ENCODE measurements at places on chromosomes 16 and 17.

DNA sequence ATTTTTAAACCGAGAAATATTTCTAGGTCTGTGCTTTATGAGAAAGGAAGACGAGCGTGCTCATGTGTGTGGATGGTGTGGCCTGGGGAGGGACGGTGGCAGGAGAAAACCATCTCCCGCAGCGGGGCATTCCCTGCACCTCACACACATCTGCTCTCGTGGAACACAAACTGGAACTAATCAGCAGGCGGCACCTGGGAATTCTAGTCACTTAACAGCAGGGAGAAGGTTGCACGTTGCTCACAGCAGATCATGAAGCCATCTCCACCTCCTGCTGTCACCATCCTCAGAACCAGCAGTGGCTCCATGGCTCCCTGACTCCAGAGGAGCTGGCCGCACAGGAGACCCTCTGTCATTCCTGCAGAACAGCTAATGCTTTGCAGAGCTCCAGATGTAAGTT lies 35.2 kb downstream of the ADCY9 start:
- no peak for DNase-seq

DNA sequence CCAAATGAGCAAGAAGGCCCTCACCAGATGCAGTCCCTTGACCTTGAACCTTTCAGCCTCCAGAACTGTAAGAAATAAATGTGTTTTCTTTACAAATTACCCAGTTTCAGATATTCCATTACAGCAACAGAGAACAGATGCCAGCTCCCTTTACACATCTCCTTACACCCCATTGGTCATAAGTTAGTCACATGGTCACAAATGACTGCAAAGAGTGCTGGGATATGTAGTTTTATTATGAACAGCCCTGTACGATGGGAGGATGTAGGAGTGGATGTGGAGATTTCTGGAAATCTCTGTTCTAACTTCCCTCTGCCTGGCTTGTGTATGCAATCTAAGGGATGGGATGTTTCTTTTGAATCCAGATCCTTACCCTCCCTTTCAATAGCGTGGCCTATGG lies 13.3 kb upstream of the RPL38 start:
- DNase-seq = peak; percentile 68

- DNase-seq = peak; percentile 98
These were observed 53.0 kb downstream of the VAC14 start for GRCh38 chr16:70747703-70748631.

- no peak for DNase-seq
These were observed 143.7 kb downstream of the CDH8 start for GRCh38 chr16:61892531-61892930.

DNA sequence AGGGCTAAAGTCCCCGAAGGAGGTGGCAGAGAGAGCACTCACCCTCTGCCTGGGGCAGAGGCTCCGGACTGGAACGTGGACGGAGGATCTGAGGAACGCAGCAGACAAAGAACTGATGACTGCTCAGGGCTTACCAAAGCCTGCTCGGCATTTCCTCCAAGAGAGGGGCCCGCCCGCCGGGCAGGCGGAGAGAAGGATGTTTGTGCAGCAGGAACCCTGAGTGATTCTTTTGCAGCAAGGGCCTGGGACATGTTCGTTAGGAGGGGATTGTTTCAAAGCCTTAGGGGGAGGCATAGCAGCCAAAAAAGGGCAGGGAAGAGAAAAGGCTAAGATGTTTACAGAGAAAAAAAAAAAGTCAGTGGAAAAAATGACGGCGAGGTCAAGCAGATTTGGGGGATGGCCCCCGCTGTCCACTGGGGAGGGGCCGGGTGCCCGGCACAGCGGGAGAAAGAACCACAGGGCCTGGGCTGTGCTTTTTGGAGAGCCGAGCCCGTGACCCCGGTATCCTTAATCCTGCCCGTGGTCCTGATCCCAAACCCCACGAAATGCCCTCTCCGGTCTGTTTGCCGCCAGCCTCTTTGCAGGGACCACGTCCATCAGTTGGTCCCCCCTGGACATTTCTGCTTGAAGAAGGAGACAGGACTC lies 129.3 kb downstream of the NTN1 start:
- DNase-seq = no peak

DNA sequence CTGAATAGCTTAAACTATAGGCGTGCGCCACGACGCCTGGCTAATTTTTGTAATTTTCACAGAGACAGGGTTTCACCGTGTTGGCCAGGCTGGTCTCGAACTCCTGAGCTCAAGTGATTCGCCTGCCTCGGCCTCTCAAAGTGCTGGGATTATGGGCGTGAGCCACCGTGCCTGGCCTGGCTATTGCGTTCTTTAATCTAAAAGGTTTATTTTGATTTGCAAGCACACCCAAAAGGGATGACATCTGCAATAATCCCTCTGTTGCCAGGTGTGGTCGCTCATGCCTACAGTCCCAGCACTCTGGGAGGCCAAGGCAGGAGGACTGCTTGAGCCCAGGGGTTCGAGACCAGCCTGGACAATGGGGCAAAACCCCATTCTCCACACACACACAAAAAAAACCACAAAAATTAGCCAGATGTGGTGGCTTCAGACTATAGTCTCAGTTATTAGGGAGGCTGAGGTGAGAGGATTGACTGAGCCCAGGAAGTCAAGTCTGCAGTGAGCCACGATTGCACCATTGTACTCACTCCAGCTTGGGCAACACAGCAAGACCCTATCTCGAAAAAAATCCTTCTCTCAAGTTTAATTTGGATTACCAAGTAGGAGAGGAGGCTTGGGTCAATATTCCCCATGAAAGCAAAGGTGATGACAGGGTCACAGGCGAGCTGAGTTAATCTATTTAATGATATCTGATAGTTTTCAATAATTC lies 144.1 kb downstream of the PARN start:
- no peak for DNase-seq

GRCh38 chr16:67773099-67773498 lies 33.3 kb downstream of the RANBP10 start:
- DNase-seq = no peak

- no peak for DNase-seq
These were observed 7.9 kb downstream of the ELMO3 start for GRCh38 chr16:67206838-67207248.

DNA sequence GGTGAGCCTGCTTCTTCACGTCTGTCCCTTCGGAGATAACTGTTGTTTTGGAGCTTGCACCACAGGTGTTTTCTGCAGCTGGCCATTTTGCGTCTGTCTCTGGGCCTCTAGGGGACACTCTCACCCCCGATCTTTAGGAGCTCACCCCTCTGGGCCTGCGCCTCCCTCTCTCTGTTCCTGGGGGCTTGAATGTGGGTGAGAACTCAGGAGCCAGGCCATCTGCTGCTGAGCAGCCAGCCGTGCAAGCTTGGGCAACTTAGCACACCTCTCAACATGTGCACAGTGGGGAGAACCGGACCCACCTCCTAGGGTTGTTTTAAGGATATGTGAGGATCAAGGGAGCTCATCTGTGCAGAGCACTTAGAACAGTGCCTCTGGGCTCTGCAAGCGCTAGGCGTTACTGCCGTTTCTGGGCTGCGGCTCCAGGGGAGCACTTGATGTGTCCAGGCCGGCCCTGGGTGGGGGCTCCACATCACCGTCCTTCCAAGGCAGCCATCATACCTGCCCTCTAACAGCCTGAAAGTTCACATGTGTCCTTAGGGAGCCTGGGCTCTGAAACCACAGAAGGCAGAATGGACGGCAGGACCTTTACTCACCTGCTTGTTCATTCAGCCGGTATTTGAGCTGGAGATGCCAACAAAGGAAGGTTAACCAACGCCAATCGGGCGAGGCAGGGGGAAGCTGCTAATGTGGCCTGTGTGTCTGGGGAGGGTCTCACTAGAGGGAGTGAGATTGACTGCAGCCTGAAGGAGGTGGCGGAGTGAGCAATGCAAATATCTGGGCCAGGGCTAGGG lies 66.3 kb downstream of the MRC2 start:
- no peak for DNase-seq

GRCh38 chr17:11493936-11494335 lies 104.3 kb upstream of the DNAH9 start:
- DNase-seq = no peak

DNA sequence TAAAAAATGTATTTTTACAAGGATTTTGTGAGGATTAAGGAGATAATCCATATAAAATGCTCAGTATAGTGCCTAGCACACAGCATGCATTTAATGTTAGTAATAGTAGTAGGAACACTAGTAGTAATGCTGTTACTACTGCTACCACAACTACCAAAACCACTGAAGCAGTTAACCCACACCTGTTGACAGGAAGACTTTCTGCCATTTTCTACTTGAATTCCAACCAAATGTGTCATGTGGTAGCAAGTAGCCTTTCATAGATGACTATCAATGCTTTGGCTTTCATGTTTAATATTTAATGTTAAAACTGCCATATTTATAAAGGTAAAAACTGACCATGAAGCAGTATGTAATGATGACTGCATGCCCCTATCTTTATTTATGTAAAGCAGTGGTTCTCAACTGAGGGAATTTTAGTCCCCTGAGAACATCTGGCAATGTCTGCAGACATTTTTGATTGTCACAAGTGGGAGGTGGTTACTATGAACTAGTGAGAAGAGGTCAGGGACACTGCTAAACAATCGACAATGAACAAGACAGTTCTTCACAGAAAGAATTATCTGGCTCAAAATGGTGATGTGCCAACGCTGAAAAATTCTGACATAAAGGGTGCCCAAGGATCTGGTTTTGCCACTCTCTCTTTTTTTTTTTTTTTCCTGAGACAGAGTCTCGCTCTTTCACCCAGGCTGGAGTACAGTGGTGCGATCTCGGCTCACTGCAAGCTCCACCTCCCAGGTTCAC lies 89.4 kb downstream of the ITFG1 start:
- peak; percentile 17 for DNase-seq

DNA sequence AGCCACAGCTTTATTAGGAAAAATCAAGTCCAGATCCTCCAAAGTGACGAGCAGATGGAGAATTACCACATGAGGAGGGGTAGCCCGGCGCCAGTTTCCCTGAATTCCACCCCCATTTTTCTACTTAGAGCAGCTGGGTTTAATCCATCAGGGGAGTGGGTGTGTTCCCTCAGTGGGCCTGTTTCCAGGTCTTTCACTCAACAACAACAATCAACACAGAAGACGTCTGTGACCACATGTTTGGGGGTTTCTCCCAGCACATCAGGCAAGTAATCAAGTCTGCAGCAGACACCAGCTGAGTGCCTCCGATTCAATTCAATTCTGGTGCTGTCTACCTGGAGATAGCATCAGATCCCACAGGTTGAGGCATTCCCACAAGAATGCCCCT lies 6.8 kb downstream of the SLC6A2 start:
- no peak for DNase-seq

- peak; percentile 61 for DNase-seq
These were observed 252.1 kb upstream of the N4BP1 start for GRCh38 chr16:48862087-48862532.
